ENCODE measurements at places on chromosomes 16 and 17.

DNA sequence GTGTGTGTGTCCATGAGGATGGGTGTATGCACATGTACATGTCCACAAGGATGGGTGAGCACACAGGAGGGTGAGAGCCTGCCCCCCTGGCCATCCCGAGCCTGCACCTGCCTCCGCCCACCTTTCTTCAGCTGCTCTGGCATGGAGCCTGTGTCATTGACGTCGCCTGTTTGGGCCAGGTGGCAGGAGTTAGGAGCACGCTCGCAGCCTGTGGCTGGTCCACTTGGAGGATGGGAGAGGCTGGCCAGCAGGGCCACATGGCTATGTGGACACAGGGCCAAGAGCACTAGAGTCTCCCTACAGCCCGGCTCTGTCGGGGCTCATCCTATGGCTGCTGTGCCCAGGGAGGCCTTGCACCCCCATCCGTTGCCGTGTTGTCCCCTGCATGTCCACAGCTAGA is 21.4 kb downstream of the BAHCC1 start:
- no peak for DNase-seq

- no peak for DNase-seq
Observed at GRCh38 chr16:22868593-22869224, 54.7 kb downstream of the HS3ST2 start.

GRCh38 chr16:85239239-85239638 is 127.0 kb upstream of the CIBAR2 start:
- no peak for DNase-seq

DNA sequence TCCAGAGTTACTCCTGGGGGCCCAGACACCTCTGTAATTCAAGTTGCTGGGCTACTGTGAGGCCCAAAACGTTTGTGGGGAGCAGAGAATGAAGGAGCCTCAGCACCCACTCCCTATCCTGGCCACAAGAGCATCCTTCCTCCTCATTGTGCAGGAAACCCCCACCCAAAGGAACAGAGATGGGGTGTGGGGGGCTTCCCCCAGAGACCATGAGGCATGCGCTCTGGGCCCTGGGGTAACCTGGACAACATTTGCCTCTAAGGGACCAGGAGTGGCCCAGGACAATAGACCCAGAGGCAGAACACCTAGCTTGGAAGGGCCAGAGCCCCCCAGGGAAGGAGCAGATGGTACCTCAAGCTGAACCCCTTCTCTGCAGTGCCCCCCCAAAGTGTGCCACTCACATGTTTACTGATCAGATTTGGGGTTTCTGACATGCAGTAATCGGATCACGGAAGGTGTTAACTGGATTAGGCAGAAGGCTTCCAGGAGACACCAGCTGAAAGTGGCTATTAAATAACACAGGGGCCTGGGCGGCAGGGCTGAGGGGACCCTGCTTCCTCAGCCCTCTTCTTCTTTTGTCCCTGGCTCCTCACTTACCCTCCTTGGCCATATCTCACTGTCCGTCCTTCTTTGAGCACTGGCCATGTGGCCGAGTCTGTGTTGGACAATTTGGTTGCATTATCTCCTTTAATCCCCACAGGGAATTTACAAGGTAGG is 50.8 kb downstream of the SDK2 start:
- no peak for DNase-seq
